ENCODE measurements at places on chromosomes 3 and 15. TPM values are rescaled to one million over a fixed set of nuclear protein-coding genes. Genes with fewer than 3 reads are reported as not detected.

SH2D7 gene
- total RNA-seq, result not detected

GRCh38 chr15:63331456-63331855 is 50.2 kb downstream of the CA12 start:
- DNase-seq, result no peak

DNA sequence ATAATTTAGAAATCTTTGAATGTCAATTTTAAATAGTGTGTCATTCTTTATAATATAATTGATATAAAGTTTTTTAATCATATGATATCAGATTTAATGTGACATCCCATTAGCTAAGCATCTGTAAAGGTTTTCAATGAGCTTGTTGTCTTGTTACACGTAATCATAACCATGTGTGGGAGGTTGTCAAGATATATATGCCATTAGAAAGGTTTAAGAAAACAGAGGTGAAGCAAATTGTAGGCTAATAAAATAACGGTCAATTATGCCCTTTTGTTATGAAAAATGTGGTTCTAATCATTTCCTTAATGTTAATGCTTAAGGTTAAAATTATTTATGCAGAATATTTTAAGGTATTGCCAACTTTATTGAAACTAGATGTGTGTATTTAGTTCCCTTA is 56.3 kb downstream of the RSRC1 start:
- DNase-seq, result no peak

DNA sequence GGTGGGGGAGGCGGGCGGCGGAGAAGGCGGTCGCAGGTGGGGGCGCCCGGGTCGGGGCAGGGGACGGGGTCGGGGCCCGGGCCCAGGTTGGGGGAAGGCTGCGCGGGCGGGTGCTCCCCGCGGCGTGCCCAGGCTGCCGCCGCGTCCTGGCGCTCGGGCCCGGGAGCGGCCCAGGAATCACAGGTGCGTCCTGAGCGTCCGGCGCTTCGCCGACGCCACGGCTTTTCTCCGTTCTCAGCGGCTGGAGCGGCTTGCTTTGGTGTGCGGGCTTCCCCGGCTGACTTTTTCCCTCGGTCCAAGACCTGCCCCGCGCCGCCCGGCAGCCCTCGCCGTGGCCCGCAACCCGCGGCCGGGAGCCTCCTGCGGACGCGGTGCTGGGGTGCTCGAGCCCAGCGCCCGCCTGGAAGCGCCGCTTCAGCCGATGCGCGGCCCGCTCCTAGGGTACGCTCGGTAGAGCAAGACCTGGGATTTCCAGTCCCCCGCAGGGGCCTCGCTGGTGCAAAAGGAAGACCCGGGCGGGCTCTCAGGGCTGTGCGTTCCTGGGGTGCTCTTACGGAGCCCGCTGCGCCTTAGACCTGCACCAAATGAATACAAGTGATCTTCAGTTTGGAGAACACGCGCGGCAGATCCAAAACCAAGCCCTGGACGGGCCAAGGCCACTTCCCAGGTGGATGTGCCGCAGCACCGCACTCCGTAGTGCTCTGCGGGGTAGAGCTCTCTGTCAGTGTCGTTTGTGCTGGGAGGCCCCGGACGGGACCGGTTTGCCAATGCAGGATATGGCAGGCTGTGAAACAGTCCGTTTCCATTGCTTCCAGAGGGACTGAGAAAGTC is 639 bp downstream of the NIPA1 start:
- no peak for DNase-seq

CSPG5 gene
- 0.50 TPM for total RNA-seq

GRCh38 chr3:61657689-61658088 is 96.3 kb downstream of the PTPRG start:
- no peak for DNase-seq

PRSS50 gene
- total RNA-seq, result not detected

SYNM gene
- 2.4 TPM for total RNA-seq

Measured in CD8-positive, alpha-beta memory T cell (primary cell).